Iris pigment epithelial cell (primary cell): ENCODE measurements at places on chromosomes 3 and 15.
A peak's percentile ranks its signal among the peaks of the same experiment; 100 is the strongest.

- DNase-seq, result peak; percentile 13
Observed at GRCh38 chr3:84547971-84548970, 410.5 kb upstream of the CADM2 start.

GRCh38 chr15:82968066-82968465, 15.5 kb upstream of the HOMER2 start:
- peak; percentile 60 for DNase-seq

- no peak for DNase-seq
Observed at GRCh38 chr15:24898715-24899272, 56.0 kb upstream of the SNRPN start.

DNA sequence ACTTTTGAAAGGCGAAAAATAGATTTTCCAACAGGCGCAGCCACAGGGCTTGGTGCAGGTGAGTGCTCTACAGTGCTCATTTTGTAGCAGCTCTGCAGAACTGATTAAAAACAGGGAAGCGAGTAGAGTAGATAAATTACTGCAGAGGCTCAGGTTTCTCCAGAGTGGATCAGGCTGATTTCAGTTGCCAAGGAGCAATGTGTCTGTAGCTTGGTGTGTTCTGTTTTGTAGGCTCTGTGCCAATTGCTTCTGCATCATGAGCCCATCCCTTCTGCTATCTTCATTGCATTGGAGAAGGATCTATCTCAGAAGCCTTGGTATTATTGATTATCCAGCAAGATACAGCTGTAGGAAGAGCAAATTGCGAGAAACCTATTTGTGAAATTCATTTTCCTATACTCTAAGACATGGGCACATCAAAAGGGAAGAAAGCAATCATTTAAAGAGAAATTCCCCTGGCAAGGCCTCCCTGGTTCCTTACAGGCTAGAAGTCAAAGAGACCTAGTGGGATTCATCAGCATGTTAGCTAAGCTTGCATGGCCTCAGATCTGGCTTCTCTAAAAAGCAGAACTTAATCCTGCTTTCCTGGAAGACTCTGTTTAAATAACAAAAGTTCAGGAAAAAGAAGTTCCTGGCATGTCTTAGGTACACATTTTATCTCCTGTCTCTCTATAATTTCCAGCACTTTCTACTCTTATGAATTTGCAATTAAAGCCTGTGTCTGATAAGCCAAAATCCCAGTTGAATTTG, 432.4 kb upstream of the ATP10A start:
- no peak for DNase-seq

DNA sequence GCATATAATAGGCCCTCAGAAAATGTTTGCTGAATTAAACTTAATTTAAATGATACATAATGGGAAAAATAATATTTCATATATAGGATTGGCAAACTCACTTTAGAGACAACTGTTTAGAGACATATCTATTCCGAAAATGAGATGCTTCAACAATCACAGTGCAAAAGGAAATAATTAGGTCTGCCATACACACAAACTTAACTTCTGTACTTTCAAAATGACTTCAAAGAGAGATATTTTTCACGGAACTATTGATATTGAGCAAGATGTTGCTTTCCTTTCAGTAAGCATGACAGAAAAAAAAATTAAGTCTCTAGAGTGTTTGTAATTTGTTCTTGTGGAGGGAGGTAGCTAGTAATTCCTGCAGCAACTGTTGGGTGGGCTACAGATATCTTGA, 769.5 kb downstream of the TUSC7 start:
- DNase-seq, result no peak

- peak; percentile 93 for DNase-seq
Observed at GRCh38 chr3:197456261-197457091, 99.3 kb downstream of the BDH1 start.

GRCh38 chr3:160390565-160391138, 8.4 kb downstream of the IFT80 start:
- DNase-seq, result no peak

GRCh38 chr15:41983621-41984571, 11.5 kb upstream of the EHD4 start:
- no peak for DNase-seq

- DNase-seq, result no peak
Observed at GRCh38 chr3:88036221-88036620, 22.6 kb downstream of the CGGBP1 start.

DNA sequence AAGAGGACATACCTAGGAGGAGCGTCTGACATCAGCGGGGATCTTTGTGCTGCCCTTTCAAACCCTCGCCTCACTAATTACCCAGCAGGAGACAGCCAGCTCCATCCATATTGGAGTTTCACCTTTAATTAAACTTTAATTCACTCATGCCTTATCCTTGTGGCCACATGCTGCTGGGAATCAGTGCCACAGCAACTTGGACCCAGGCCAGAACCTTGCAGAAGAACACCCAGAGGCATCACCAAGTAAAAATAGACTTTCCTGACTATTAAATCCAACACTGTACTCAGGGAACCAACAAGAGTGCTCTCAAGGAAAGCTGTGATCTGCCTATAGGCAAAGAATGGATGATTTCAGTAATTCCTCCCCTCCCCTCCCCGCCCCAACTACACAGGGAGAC, 23.9 kb downstream of the EIF1B start:
- no peak for DNase-seq

DNA sequence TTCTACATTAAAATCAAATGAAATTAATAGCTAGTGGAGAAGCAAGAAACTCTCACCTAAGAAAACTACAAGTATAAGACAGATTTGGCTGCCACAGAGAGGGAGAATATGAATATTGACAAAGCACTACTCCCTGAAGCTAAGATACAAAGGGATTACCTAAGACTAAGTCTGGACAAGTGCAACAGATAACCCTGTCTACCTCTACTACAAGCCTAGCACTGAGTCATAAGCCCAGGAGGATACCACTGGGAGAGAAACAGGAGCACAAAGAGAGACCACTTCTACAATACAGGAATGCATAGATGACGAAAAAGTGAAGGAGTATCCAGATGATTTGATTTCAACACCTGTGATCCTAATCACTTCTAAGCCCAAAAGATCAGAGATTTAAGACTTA, 10.4 kb downstream of the ATP13A4 start:
- no peak for DNase-seq

GRCh38 chr3:196962108-196962929, 6.3 kb downstream of the PIGZ start:
- DNase-seq, result no peak

DNA sequence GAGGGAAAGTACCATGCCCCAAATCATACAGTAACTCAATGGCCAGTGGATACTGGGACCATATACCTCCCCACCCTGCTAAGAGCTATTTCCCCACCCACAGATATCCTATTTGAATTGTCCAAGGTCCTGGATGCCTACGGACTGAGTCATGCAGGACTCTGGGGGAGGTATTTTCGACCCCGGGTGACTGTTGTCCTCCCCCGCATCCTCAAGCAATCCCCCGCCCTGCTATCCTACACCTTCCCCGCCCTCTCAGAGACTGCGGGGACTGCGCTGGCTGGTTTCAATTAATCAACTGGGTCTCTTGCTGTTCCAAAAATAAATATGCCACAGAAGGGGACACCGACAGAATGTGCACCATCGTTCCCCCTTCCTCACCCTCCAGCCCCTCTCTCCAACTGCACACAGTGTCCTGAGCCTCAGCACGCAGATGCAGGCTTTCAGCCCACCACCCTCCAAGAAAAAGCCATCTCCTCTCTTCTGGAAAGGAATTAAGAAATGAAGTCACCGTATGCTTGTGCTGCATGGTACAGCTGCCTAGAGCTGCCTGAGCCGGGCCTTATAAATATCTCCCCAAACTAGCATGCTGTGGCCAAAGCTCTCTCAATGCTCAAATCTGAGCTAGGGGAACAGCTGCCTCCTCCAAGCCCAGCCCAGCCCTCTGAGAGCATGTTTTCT, 8.1 kb downstream of the CAV3 start:
- DNase-seq, result peak; percentile 83

- DNase-seq, result no peak
Observed at GRCh38 chr3:187830181-187830580, 84.9 kb upstream of the BCL6 start.

- DNase-seq, result no peak
Observed at GRCh38 chr3:146574173-146574572, 29.8 kb upstream of the PLSCR1 start.

GRCh38 chr3:15324379-15324808, 8.0 kb downstream of the SH3BP5 start:
- peak; percentile 12 for DNase-seq

- DNase-seq, result no peak
Observed at GRCh38 chr3:102484-102883, 94.1 kb upstream of the CHL1 start.

DNA sequence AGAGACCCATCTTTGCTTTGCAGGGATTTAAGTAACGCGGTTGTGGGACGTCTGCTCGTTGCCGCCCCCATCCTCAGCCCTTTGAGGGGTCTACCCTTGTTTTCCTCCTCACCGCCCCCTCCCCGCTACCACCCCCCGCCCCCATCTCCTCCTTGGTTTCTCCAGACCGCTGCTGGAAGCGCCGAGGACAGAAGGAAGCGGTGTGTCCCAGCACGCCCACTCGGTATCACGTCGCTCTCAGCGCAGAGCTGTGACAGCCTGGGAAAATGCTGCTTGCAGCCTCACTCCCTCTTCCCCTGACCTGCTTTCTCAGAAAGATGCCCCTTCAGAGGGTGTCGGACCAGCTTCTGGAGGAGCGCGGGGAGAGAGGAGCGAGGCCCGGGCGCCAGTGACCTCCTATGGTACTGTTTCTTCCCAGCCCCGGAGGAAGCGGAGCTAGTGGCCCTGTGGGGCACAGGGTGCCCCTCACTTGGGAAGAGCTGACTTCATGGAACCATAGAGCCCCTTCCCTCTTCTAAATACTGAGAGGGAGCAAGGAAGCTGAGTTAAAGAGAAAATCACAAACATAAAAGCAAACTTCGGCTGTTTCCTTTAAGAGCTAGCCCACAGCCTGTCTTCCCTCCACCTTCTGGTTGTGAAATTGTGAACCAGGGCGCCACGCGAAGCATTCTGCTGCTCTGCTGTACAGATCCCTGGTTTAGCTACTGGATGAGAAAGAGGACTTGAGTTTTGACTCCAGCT, 698 bp downstream of the IL1RAP start:
- peak; percentile 72 for DNase-seq

- DNase-seq, result peak; percentile 14
Observed at GRCh38 chr15:88334436-88334835, 77.9 kb upstream of the NTRK3 start.

DNA sequence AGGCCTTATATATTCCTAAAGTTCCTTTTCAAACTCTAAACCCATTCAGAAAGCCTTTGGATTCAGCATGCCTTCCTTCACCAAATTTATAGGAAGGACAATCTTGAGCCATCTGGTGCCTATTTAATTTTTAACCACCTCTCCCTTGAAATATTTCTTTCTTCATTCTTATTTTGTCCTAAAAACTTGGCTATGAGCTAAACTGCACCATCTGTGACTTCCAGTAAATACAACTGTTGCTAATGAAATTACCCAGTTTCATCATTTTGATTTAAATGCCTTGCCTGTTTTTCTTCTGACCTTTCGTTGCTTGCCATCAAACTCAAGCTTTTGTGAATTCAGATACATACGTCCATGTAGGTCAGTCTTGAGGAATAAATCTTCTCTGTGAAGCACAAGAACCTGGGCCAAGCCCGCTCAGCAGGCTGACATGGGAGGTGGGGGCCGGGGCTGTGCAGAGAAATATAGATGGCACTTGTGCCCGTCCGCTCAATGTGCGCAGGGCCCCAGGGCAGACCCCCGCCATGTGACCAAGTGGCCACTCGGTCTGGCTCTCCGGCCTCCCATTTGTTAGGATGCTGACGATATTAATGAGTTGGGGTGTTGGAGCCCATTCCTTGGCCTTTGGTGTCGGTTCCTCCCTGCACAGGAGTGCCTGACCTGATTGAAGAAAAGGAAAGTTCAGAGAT, 335.9 kb downstream of the VPS13C start:
- no peak for DNase-seq

GRCh38 chr3:103847081-103848062, 1412.6 kb downstream of the ZPLD1 start:
- no peak for DNase-seq

- DNase-seq, result no peak
Observed at GRCh38 chr15:72179950-72180581, 17.5 kb downstream of the GRAMD2A start.

DNA sequence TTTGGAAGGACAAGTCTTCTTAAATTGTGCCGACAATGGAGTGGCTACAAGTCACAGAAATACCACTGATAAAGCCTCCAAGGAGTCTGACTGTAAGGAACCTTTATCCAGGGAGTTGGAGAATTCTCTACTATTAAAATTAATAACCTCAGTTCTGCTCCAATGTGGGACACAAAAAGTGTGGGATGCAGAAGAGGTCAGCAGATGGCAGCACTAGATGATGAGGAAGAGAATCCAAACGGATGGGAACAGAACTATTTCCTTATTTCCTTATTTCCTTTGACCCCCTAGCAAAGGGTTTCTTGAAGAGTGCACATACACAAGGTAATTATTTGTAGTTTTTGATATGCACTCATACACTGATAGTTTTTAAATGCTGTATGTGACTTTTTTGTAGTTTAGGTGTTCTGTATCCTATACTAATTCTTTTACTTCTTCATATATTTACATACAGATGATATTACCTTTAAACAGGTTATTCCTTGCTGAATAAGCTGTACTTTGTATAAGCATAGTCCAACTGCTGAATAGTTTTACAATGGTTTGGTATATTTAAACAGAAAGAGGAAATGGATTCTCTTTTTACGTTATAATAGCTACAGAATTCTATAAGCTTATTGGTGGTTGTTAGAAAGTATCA, 25.6 kb upstream of the NLGN1 start:
- peak; percentile 28 for DNase-seq

DNA sequence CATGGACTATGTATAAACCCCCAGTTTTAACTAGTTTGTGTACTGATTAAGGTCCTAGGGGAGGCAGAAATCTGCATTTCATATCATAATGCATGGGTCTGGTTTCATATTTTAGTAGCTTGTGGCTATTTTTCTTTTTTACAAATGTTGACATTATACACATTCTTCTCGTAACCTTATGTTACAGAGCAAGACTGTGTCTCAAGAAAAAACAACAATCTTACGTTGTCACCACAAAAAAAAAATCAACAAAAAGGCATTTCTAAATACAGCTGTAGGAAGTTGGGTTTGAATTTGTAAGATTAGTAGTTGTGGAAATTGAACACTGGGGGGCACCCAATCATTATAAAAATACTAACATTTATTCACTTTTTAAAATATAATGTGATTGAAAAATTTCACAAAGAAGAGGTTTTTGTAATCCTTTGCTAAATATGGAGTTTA, 17.9 kb downstream of the SERP1 start:
- peak; percentile 59 for DNase-seq

DNA sequence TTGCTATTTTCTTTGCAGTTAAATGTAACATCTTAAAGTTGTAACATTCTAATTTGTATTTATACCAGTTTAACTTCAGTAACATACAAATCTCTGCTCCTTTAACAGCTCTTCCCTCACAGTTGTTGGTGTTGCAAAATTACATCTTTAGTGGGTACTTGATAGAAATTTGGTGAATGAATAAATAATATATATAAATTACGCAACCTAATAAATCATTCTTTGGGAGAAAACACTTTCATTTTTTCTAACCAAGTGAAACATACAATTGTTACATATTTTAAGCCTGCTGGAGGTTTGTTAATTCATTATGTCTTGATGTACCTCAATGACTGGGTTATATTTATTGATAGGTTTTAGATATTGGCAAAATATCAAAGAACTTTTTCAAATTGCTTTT, 118.8 kb downstream of the PLD1 start:
- no peak for DNase-seq
